ENCODE measurements at places on chromosomes 1 and 21.
A peak's percentile ranks its signal among the peaks of the same experiment; 100 is the strongest.

GRCh38 chr1:77375990-77376389 lies 94.2 kb downstream of the AK5 start:
- DNase-seq, result no peak

- no peak for DNase-seq
These were observed 18.0 kb downstream of the UMODL1 start for GRCh38 chr21:42089093-42089631.

- DNase-seq, result peak; percentile 14
These were observed 97.9 kb upstream of the RGS1 start for GRCh38 chr1:192477630-192478029.

DNA sequence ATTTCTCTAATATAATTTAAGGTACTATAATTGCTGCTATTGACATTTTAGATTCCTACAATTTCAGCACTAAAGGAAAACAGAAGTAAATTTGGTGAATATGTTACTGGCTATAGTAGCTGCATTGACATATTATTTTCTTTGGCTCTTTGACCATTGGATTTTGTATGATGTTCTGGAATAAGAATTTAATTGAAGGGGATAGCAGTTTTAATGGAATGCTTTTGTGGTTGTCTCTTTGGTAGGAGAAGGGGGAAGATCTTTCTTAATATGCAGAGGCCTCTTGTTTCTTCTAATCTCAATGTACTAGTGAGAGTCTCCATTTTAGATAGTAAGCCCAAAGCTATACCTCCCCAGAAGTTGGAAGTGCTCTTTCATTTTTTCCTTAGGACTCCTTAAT lies 6.9 kb downstream of the DTL start:
- DNase-seq, result no peak

- DNase-seq, result peak; percentile 97
These were observed 338 bp upstream of the TOR1AIP1 start for GRCh38 chr1:179881642-179882252.

DNA sequence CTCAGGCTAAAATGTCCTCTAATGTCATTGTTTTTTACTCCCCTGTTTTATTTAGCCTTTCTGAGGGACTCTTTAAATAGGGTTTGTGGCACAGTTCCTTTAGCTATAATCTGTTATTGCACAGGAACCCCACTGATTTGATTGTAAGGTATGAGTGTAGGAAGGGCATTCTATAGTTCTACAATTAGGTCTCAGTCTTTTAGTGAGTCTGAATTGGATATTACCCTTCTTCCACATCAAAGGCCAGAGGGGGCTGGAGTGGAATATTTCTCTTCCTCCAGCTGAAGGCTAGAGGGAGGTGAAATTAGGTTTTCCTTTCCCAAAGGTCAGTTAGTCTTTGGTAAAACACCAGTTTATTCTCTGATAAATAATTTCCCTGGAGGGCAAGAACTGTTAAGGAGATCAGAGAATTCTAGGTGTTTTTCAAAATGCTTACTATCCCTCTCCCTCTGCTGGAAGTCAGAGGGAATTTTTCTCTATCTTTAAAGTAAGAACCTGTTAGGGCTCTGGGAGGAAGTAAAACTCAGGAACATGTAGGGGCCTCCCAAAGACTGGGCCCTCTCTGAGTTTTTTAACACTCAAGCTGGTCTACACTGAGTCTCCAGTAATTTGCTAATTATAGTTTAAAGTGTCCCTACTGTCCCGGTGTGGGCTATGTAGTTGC lies 176.3 kb upstream of the ZNHIT6 start:
- no peak for DNase-seq

DNA sequence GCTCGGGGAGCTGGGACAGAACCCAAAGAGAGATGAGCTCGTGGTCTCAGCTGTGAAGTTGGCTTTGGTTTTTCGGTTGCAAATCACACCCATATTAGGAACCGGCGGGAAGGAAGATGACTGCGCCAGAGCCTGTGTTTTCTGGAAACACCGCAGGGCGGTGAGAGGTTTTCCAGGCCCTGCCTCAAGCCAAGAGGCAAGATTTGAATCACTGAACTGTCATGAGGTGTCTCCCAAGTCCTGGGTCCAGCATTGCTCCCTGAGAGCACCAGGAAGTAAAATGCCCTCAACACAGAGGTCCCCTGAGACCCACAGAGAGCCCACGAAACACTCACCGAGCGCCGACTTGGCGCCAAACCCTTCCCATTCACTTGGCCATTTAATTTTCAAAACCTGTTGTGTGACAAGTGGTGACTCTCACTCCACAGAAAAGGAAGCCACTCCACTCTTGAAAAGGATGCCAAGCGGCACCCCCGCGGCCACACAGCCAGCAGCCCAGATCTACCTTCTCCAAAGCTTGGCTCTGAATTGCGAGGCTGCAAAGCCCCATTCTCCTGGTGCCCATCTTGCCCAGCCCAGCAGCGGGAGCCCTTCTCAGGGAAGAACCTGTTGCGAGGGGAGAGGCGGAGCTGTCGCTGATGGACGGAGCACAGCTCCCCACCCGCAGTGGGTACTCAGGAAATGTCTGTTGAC lies 99.0 kb upstream of the RUNX3 start:
- no peak for DNase-seq

DNA sequence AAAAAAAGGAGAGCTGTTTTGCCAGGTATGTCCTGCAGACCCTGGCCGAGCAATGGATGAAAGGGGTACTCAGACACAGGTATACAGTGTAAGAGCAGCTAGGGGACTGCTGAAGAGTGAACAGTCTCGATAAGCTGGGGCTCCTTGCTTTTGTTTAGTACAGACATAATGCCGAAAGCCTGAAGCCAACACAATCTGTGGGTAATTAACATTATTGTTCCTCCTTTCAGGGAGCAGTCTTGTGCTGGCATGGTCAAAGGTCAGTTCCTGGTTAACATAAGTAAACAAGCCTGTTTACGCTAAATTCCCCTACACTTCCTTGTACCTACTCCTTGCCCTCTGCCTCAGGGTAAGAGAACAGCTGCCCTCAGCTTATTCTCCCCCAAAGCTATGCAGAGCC lies 272.3 kb upstream of the ST6GALNAC5 start:
- DNase-seq, result no peak

GRCh38 chr1:3570066-3570986 lies 41.0 kb downstream of the MEGF6 start:
- DNase-seq, result no peak

DNA sequence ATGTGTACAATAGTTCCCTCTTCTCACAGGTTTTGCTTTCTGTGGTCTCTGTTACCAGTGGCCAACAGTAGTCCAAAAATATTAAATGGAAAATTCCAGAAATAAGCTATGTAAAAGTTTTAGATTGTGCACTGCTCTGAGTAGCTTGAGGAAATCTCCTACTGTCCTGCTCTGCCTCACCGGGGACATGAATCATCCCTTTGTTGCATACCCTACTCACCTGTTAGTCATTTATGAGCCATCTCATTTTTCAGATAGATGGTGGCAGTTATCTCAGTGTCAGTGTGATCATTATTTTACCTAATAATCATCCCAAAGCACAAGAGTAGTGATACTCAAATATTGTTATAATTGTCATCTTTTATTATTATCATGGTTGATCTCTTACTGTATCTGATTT lies 688.1 kb downstream of the PLA2G4A start:
- no peak for DNase-seq

GRCh38 chr1:27400082-27400962 lies 7.9 kb downstream of the GPR3 start:
- DNase-seq, result no peak

DNA sequence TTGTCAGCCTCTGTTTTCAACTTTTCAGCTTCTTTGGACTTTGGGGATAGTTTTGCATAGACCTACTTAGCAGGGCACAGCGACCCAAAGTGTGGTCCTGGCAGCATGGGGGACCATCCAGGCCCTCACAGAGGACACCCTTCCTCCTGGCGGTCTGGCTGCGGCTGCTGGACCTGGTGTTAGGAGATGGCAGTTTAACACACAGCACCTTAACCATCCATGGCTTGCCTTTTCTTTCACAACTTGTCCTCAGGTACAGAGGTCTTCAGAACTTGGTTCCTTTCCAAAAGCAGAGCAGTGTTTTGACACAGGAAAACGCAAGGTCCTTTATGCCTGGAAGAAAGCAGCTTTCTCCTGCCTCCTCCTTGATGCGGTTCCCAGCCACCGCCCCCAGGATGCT lies 68.1 kb downstream of the RHOU start:
- no peak for DNase-seq

- DNase-seq, result no peak
These were observed 5.7 kb downstream of the QSOX1 start for GRCh38 chr1:180160357-180160756.

DNA sequence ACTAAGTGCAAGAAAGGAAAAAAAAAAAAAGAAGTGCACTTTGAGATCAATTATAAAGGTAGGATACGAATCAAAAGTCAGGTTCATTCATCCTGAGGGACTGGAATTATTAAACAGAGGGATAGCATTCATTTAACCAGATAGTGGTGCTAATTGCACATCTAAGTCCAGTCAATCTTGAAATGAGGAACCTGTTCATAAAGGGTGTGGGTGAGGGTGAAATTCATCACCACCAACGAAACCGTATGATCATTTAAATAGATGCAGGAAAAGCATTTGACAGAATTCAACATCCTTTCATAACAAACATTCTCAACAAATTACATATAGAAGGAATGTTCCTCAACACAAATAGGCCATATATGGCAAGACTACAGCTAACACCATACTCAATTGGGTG lies 5.6 kb downstream of the CTSS start:
- DNase-seq, result no peak

- DNase-seq, result no peak
These were observed 31.9 kb upstream of the LHX4 start for GRCh38 chr1:180198196-180198595.

DNA sequence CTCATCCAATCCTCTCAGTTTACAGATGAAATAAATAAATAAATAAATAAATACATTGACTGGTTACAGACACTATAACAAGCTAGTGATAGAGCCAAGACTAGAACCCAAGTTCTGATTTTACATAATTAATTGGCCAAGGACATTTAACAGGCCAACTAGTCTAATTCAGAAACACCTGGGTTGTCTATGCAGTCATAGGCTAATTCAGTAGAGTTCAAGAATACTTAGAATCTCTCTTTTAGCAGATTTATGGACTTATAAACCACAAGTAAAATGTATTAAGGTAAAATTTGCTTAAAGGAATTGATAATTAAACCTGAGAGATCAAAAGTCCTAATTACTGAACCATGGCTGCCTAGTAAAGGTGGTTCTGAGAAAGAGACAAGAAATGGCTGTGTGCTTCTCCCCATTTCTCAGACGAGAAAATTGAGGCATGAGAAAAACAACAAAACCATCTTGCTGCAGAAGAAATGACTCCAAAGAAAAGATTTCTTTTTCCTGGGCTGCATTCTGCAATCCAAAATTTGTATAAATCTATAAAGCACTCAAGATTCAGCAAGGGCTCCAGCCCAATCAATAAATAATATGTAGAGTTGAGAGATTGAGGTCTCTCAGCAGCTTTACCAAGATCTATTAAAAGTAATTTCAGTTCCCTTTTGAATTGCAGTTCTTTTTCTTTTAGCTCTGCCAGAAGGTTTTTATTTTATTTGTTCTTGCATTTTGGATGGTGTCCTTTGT lies 98.3 kb downstream of the DUSP10 start:
- DNase-seq, result no peak

- no peak for DNase-seq
These were observed 178.8 kb downstream of the VPS13D start for GRCh38 chr1:12408662-12409061.
